PC-3 (cell line): ENCODE measurements at places on chromosomes 1 and 21. TPM values are rescaled to one million over a fixed set of nuclear protein-coding genes. Genes with fewer than 3 reads are reported as not detected.

- no peak for DNase-seq
Measured at GRCh38 chr1:97101509-97101908, 379.9 kb downstream of the PTBP2 start.

- no peak for DNase-seq
Measured at GRCh38 chr1:60390593-60391282, 317.2 kb upstream of the C1orf87 start.

GRCh38 chr1:23931491-23931880 lies 18.3 kb upstream of the CNR2 start:
- no peak for DNase-seq

DNA sequence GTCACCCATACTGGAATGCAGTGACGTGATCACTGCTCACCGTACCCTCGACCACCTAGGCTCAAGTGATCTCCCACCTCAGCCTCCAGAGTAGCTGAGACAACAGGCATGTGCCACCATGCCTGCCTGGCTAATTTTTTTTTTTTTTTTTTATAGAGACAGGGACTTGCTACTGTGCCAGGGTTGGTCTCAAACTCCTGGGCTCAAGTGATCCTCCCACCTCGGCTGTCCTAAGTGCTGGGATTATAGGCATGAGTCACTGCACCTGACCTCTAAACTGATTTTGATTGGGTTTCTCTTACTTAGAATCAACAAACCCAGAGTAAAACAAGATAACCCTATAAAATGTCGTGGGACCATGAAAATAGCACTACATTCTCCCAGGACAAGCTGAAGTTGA lies 112.0 kb downstream of the UBE2U start:
- DNase-seq, result no peak

DNA sequence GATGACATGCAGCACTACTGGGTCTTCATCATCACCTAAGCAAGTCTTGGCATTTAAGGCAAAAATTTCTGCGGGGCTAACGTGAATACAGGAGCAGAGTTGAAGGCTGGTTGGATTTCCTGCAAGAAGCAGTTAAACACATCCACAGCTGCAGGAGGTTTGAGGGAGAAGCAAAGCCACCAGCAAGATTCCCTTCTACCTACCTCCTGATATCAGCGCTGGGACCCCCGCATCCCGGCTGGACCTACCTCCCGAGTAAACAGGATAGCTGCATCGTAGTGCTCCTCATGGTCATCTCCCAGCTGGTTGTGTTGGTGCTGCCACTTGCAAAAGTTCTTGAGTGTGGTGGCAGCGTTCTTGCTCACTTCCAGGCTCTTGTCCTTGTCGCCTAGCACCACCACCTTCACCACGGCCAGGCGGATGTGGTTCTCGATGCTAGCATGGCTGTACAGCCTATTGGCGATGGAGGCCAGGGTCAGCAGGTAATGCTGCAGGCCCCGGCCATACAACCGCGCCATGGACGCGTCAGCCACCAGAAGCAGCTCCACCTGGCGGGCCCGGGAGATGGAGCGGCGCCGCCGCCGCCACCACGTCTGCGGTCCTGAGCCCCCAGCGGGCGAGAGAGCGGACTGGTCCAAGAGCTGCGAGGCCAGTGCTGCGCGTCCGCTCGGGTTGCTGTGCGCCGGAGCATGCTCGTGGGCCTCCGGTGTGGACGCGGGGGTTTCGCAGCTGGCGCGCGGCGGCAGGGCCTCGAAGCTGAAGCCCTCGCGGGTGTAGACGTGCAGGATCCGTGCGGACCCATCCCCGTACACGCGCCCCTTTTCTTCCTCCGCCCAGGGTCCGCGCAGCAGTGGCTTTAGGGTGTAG lies 1.6 kb downstream of the ADAMTS5 start:
- DNase-seq, result no peak

DNA sequence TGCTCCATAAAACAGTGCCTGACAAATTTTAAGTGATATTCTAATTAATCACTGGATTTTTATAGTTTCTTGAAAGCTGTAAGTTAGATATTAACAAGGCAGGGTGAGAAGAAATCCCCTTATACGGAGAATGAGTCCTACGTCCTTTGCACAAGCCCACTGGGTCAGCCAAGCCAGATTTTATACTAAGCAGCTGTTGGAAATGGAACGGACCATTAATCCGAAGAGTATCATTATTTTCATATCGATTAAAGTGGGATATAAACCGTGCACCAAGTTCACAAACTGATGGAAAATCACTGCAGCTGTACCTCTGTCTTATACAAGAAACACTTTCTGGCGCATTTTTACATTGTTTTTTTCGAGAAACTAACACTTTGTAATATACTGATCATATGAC lies 35.2 kb downstream of the SPAG17 start:
- DNase-seq, result no peak

DNA sequence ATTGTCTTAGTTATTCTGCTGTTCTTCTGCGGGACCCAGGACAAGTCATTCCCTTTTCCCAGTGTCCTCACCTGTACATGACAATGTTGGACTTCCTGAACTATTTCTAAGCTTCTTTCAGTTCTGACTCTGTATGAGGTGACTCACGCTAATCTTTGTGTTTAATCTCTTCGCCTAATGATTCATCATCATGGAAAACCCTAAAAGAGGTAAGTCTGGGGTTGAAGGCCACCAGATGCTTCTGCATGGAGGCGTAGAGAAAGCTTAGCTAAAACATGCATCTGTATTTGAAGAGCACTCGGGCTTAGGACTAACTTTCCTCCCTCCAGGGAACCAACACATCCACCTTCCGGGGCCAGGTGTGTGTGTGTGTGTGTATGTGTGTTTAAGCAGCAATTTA lies 7.4 kb downstream of the SPRR5 start:
- DNase-seq, result peak; percentile 86

GRCh38 chr1:247936415-247936814 lies 11.7 kb downstream of the OR2AJ1 start:
- DNase-seq, result peak; percentile 19

- DNase-seq, result peak; percentile 23
Measured at GRCh38 chr1:110676970-110677369, 2.2 kb upstream of the KCNA3 start.

- no peak for DNase-seq
Measured at GRCh38 chr1:215544566-215544965, 22.5 kb upstream of the KCTD3 start.

- DNase-seq, result no peak
Measured at GRCh38 chr1:155169541-155169940, 3.6 kb downstream of the KRTCAP2 start.

DNA sequence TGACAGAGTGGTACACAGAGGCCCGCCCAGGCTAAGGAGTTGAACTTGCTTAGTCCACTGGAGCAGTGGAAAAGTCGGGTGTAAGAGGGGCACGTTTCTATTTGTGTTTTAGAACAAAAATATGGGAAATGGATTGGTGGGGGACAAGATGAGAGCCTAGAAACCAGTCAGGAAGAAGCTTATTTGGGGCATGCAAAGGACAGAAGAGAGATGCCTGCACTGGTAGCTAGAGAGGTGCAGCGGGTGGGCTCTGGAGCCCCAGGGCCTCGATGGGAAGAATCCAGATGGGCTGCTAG lies 1.2 kb upstream of the LIN9 start:
- DNase-seq, result no peak

DNA sequence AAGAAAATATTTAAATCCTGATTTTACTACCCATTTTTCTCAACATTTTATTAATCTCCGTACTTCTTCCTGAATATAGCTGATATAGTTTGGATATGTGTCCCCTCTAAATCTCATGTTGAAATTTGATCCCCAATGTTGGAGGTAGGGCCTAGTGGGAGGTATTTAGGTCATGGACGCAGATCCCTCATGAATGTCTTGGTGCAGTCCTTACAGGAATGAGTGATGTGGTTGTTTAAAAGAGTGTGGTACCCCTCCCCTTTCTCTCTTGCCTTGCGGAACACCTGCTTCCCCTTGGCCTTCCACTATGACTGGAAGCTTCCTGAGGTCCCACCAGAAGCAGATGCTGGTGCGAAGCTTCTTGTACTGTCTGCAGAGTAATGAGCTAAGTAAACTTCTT lies 17.5 kb downstream of the RNF115 start:
- DNase-seq, result no peak

DNA sequence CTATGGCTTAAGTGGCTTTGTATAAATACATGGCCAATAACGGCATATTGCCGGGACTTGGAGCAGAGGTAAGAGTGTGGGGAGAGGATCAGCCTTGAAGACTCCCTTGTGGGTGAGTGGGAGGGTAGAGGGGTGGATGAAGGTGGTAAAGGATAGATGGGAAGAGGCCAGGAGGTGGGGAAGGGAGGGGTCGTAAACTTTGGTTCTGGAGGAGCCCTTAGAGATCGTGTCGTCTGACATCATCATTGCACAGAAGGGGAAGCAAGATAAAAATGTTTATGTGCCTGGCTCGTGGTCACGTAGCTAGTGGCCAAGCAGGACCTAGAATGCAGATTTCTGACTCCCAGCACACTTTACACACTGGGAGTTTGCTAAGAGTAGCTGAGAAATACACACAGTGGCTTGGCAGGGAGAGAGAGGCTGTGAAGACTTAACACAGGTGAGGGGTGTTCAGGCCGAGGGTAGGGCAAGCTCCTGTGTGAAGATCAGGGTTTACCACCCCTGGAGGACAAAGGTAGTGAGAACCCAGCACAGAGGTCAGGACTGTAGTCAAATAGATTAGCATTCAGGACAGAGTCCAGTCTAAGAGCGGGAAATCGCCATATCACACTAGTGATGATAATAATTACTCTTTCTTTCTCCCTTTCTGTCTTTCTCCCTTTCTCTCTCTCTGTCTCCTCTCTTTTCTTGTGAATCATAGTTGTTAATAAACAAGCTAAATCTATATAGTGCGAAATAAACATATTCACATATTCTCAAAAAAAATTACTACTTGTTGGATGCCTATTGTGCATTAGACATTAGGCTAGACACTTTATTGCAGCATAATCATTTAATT lies 75.5 kb downstream of the LRRC8D start:
- no peak for DNase-seq

DNA sequence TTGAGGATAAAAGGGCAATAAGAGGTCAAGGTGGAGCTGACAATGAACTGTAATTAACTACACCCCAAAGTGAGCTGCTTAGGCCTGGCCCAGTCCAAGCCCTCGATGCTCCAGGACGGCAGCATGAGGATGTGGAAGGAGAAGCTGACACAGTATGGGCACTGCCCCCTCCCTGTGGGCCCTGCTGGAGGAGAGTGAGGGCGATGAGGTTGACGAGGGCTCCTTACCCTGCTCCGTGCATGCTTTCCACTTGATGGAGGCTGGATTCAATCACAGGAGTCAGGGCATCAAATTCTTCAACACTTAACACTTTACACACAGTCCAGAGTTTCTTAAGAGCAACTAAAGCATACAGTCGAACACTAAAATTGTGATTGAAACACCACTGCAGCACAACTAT lies 32.4 kb downstream of the COA6 start:
- no peak for DNase-seq

Gene DMRTA2
- total RNA-seq, result not detected in 2 replicates

Gene TRAF3IP3
- not detected in 2 replicates for total RNA-seq

Gene SHE
- total RNA-seq, result not detected in 2 replicates

Gene CD101
- total RNA-seq, result 0.17 and 0.36 TPM in 2 replicates

Gene RNU1-3
- total RNA-seq, result under 0.01 TPM in 2 replicates

Gene TAL1
- not detected in 2 replicates for total RNA-seq

Gene EXO1
- 41.3 and 53.6 TPM in 2 replicates for total RNA-seq

Gene PEAR1
- 10.3 and 11.9 TPM in 2 replicates for total RNA-seq
